ENCODE measurements at places on chromosomes 16 and 17. TPM values are rescaled to one million over a fixed set of nuclear protein-coding genes. Genes with fewer than 3 reads are reported as not detected.

The CES5A gene
- not detected for total RNA-seq

The THUMPD1 gene
- 26.6 TPM for total RNA-seq

The TBC1D3L gene
- 0.68 TPM for total RNA-seq

The CD300A gene
- not detected for total RNA-seq

The NOG gene
- total RNA-seq = not detected

The ZNF319 gene
- total RNA-seq = 7.5 TPM

The PPP1R27 gene
- not detected for total RNA-seq

The CACNG5 gene
- total RNA-seq = not detected

The TNRC6C gene
- 2.6 TPM for total RNA-seq

The GNPTG gene
- 43.7 TPM for total RNA-seq

The NEUROD2 gene
- total RNA-seq = not detected

The MIEN1 gene
- total RNA-seq = 41.2 TPM

The C16orf96 gene
- total RNA-seq = 0.09 TPM

The TP53TG3B gene
- not detected for total RNA-seq

The HID1 gene
- 5.2 TPM for total RNA-seq

The SECTM1 gene
- total RNA-seq = 45.0 TPM

The SSTR5 gene
- not detected for total RNA-seq

The LAT gene
- 6.7 TPM for total RNA-seq

The CRISPLD2 gene
- total RNA-seq = 68.6 TPM

The CHD9 gene
- total RNA-seq = 47.4 TPM

The SLC6A2 gene
- total RNA-seq = not detected

The EFNB3 gene
- 4.9 TPM for total RNA-seq

The OSBPL7 gene
- 6.4 TPM for total RNA-seq

The ACSM2A gene
- not detected for total RNA-seq

The B4GALNT2 gene
- not detected for total RNA-seq

The PNPO gene
- 29.5 TPM for total RNA-seq

The PPY gene
- total RNA-seq = not detected

The EPX gene
- not detected for total RNA-seq

The CDRT4 gene
- 0.12 TPM for total RNA-seq

The SPATA32 gene
- total RNA-seq = not detected

The TAC4 gene
- not detected for total RNA-seq

The CCL22 gene
- not detected for total RNA-seq

The ETV4 gene
- 4.9 TPM for total RNA-seq

The KRTAP4-9 gene
- not detected for total RNA-seq

The DOC2B gene
- total RNA-seq = under 0.01 TPM
